ENCODE measurements at places on chromosomes 7 and 10.

DNA sequence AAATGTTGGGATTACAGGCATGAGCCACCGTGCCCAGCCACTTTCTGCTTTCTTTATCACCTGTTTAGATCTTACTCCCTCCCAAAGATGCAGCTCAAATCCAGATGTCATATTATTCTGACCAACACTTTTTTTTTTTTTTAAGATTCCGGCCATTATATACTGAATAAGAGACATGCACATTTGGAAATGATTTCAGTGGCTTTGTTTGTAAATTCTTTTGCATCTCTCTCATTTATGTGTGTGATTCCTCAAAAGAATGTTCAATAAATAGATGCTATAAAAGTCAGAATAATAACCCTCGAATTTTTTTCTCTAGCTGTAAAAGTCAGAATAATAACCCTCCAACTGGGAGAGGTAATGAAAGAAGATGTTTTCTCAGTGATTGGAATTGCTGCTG is 25.4 kb downstream of the HECW1 start:
- DNase-seq, result no peak

DNA sequence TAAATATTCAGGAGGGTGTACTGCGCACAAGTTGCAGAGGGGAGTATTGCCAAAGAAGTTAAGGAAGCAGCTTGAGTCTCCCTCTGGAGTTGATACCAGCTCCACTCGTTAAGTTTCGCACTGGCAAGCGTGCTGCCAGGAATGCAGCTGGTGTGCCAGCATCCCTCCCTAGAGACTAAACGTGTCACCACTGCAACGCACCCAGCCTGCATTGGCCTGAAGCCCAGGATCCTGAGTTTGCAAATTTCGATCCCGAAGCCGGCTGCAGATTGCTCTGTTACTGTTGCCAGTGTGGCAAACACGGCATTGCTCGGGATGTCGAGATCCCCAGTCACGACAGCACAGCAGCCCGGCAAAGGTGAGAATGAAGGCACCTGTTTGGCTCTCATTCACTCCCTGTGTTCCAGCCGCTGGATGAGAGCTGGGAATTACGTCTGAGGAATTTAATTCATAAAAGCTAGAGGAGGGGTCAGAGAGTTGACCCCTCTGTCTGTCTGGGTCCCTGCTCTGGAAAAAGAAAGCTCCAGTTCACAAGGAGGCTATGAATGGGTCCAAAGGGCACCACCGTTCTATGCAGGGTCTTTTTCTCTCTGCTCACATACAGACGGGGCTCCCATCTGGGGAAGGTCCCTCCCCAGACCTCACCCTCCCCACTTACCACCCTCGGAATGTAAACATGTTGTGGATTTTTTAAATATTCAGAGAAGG is 61.0 kb downstream of the NRP1 start:
- no peak for DNase-seq

DNA sequence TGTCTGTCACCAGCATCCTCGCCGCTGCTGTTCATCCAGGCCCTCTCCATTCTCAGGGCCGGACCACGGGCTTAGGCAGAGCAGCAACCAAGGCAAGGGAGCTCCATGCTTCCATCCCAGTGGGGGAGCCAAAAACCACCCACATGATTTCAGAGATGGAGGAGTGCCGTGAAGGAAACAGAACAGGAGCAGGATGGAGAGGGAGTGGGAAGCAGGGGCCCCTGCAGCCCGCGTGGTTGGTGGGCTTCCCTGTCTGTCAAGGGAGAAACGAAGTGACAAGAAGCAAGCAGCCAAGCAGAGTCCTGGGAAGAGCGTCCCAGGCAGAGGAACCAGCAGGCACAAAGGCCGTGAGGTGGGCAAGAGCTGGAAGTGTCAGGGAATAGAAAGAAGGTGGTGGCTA is 95.7 kb downstream of the SLIT1 start:
- DNase-seq, result no peak

GRCh38 chr10:54478601-54479000 is 322.4 kb downstream of the PCDH15 start:
- DNase-seq, result no peak

- no peak for DNase-seq
Observed at GRCh38 chr10:3976718-3977117, 191.7 kb upstream of the KLF6 start.

DNA sequence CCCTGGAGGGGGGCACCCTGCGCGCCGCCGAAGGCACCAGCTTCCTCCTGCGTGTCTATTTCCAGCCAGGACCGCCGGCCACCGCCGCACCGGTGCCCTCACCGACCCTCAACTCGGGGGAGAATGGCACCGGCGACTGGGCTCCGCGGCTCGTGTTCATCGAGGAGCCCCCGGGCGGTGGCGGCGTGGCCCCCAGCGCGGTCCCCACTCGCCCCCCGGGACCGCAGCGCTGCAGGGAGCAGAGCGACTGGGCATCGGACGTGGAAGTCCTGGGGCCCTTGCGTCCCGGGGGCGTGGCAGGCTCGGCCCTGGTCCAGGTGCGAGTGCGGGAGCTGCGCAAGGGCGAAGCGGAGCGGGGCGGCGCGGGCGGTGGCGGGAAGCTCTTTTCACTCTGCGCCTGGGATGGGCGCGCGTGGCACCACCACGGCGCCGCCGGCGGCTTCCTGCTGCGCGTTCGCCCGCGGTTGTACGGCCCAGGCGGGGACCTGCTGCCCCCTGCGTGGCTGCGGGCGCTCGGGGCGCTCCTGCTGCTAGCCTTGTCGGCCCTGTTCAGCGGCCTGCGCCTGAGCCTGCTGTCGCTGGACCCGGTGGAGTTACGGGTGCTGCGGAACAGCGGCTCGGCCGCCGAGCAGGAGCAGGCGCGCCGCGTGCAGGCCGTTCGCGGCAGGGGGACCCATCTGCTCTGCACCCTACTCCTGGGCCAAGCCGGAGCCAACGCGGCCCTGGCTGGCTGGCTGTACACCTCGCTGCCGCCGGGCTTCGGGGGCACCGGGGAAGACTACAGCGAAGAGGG is 594 bp downstream of the CNNM1 start:
- DNase-seq, result no peak

DNA sequence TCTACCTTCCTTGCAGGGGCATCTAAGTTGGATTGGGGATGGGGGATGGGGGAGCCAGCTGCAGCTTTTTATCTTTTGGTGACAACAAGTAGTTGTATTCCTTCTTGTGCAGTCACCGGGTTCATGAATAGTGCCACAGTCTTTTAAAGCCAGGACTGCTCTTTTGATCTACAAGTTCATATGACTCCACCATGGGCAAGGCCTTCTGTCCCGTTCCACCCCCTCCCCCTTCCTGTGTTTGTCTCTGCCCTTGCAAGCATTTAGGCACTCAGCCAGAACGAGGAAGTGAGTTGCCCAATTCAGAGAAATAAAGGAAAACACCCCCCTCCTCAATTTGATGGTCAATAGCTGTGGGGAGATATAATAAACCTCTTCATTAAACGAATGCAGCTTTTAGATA is 44.8 kb upstream of the EGR2 start:
- DNase-seq, result no peak

- no peak for DNase-seq
Observed at GRCh38 chr10:91907033-91907594, 2.2 kb downstream of the FGFBP3 start.

DNA sequence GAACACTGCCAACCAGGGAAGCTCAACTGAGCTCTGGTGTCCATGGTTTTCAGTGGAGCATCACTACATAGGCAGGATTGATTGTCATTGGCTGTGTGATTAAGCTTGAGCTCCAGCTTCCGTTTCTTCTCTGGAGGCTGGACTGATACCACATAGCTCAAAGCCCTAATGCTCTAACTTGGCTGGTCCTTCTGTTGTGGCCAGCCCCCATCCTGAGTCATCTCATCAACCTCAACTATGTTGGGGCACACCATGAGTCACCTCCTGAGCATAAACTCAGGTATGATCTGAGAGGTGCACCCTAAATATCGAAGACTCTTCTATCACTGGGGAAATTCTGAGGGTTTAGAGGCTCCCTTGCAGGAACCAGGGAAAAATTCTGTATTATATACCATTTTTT is 114.5 kb upstream of the INHBA start:
- no peak for DNase-seq

DNA sequence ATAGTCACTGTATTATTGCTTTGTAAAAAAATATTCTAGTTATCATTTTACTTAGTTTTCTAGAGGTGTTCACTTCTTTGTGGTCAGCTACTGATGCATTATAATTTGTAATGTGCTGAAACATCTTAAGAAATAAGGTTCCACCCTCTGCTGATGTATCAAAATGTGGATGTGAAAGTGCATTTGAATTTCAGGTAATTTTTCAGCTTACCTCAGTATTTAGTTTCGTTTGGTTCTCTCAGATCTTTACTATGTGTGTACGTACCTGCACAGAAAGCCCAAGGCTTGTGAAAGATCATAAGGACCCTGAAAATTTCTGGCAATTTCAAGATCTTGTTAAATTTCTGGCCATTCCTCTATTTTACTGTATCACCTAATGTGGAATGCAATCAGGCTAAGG is 542.3 kb upstream of the TPK1 start:
- DNase-seq, result no peak

- DNase-seq, result no peak
Observed at GRCh38 chr10:11164803-11165590, 147.3 kb downstream of the CELF2 start.

GRCh38 chr7:69439636-69440325 is 158.5 kb upstream of the AUTS2 start:
- no peak for DNase-seq

- DNase-seq, result no peak
Observed at GRCh38 chr7:135300913-135301765, 67.5 kb downstream of the STRA8 start.

All from stimulated activated CD4-positive, alpha-beta T cell treated with anti-CD3 and anti-CD28 coated beads, Interleukin-1b, Interleukin-23, amount 100 ng/mL, for 1 hour (primary cell).